ENCODE measurements at places on chromosomes 6 and 20. TPM values are rescaled to one million over a fixed set of nuclear protein-coding genes. Genes with fewer than 3 reads are reported as not detected.

Gene GRM1
- 0.26 TPM for total RNA-seq

Gene C6orf52
- 0.63 TPM for total RNA-seq

Gene PLG
- not detected for total RNA-seq

Gene MAS1
- not detected for total RNA-seq

Gene DBNDD2
- 0.77 TPM for total RNA-seq

- DNase-seq, result no peak
These were observed 55.7 kb upstream of the PREP start for GRCh38 chr6:105458551-105458950.
